Esophagus squamous epithelium (tissue), 5 donors: ENCODE measurements at places on chromosomes 13 and 19.

- no peak for DNase-seq
- no peaks in the 10 kb centered on the region for H3K36me3 ChIP-seq
- no peak overlapping the region for H3K27ac ChIP-seq
Observed at GRCh38 chr13:93397619-93398018, 171.0 kb downstream of the GPC6 start.

DNA sequence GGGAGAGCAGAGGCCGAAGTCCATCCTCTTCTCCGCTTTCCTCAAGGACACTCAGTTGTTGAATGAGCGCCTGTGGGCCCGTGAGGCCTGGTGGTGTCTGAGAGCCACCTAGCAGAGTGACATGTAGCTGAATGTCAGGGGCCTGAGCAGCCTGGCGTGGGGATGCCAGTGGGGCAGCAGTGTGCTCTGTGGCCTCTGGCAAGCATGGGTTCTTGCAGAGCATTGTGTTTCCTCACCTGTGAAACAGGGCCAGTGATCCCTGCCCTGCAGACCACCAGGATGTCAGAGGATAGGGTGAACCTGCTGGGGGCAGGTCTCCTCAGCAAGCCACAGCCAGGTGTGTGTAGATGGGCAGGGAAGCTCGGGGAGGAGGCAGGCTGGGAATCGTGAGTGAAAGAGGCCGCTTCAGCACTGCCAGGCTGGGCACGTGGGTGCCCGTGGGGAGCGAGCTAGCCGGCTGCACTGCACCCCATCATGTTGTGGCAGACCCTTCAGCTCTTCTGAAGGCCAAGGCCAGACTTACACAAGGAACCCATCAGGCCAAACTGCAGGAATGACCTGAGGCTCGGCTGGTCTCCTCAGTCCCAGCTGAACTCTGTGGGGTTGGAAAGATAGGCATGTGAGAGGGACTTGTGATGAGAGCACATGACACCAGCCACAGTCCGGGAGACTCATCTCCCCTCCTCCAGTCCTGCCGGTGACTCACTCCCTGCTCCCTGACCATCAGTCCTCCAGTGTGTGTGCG lies 5.0 kb downstream of the PPP1R37 start:
- DNase-seq: no peak
- peak overlapping the region; percentile 26 for H3K4me3 ChIP-seq
- H3K4me1 ChIP-seq: peaks cover 81% of the 10 kb centered on the region
- H3K27ac ChIP-seq: peak overlapping the region; percentile 76

DNA sequence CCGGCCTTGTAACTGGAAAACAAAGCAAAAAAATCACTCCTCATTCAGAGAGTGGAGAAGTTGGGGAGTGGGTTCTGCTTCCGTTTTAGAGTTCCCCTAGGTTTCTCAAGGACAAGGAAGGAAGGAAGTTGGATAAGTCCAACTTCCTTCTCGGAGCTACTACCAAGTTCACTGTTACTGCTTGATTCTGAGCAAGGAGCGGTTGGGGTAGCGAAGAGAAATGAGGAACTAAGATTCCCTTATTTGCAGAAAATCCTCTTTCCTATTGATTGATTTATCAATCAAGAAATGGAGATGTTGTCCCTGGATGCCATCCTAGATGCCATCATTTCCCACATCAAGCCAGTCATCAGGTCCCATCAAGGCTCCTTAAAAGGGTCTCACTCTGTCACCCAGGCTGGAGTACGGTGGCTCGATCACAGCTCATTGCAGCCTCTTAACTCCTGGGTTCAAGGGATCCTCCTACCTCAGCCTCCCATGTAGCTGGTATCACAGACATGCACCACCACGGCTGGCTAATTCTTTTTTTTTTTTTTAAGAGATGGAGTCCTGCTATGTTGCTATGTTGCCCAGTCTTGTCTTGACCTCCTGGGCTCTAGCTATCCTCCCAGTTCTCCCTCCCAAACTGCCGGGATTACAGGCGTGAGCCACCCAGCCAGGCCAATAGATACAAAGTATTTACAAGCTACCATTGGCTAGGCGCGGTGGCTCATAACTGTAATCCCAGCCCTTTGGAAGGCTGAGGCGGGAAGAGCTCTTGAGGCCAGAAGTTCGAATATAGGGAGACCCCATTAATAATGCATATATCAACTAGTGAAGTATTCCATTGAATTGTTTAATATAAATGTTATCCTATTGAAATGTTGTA lies 809 bp upstream of the B9D2 start:
- H3K4me1 ChIP-seq: peaks cover 3% of the 10 kb centered on the region
- DNase-seq: no peak
- peak overlapping the region; percentile 93 for H3K27ac ChIP-seq
- H3K36me3 ChIP-seq: no peaks in the 10 kb centered on the region

DNA sequence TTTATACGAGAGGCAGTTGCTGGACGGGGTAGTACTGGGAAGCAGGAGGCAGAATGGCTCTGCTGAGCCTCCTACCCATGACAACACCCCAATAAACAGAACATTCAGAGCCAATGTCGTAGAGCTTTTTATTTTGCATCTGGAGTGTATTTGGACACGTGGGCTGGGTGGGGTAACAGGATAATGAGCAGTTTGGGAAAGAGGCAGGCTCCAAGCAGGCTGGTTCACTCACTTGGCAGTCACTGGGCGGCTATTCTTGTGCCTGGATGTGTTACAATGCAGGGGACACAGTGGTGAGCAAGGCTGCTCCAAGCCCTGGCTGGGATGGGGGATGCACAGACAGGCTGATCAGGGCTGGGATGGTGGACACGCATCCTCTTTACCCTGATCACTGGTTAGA lies 9.5 kb downstream of the ACTMAP start:
- peak overlapping the region; percentile 85 for H3K27ac ChIP-seq
- H3K4me3 ChIP-seq: peak overlapping the region; percentile 22

- peak overlapping the region; percentile 95 for H3K27ac ChIP-seq
- no peak for DNase-seq
- H3K36me3 ChIP-seq: peaks cover 11% of the 10 kb centered on the region
- H3K4me3 ChIP-seq: peak overlapping the region; percentile 77
- H3K27me3 ChIP-seq: no peaks in the 10 kb centered on the region
Observed at GRCh38 chr19:2150794-2151338, 500 bp downstream of the AP3D1 start.

DNA sequence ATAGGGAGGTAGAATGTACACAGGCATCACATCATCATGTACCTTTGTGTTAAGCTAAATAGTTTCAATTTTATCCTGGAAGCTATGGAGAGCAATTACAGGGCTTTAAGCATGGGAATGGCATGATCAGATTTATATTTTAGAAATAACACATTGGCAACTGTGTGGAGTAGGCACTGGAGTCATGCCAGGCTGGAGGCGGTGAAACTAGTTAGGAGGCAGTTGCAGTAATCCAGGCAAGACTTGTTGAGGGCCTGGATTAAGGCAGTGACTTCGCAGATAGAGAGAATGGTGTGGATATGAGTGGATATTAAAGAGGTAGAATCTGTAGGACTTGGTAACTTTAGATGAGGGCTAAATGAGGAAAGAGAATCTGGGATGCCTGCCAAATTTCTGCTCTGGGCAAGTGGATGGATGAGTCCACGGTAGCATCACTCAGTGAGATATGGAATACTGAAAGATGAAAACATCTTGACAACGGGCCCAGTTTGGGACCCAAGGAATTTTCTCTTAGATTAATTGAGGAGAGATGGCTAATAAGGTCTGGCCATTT lies 506.2 kb downstream of the FGF9 start:
- H3K27ac ChIP-seq: no peak overlapping the region
- no peaks in the 10 kb centered on the region for H3K36me3 ChIP-seq
- H3K27me3 ChIP-seq: no peaks in the 10 kb centered on the region

DNA sequence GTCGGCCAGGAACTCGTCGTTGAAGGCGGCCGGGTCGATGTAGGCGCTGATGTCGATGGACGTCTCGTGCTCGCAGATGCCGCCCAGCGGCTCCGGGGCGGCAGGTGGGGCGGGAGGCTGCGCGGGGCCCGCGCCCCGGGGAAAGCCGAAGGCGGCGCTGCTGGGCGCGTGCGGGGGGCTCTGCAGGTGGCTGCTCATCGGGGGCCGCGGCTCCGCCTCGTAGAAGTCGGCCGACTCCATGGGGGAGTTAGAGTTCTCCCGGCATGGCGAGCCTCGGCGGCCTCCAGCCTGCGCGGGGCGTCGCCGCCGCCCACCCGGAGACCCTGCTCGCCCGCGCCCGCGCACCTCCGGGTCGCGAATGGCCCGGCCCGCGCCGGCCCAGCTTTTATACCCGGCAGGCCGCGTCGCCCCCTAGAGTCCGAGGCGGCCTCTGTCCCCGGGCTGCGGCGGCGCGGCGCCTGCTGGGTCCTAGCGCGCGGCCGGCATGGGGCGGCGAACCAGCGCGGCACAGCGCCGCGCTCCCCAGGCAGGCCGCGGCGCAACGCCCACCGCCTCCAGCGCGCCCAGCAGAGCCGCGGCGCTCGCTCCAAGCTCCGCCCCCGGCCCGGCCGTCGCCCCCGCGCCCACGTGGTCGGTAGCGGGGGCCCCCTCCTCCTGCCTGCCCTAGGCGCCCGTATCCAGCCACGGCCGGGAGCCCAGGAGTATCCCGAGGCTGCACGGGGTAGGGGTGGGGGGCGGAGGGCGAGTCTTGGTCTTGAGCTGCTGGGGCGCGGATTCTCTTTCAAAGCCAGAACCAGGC lies at the start of gene CEBPA:
TSS of gene CEBPA (minus strand) at position 360 of the 799 bp plus-strand sequence. CDS start at position 240, 120 bp downstream.
- no peaks in the 10 kb centered on the region for H3K36me3 ChIP-seq
- no peaks in the 10 kb centered on the region for H3K27me3 ChIP-seq
- H3K4me3 ChIP-seq: peak within 1 kb of the TSS; percentile 85

- DNase-seq: no peak
- H3K36me3 ChIP-seq: no peaks in the 10 kb centered on the region
- H3K4me3 ChIP-seq: no peak overlapping the region
- H3K4me1 ChIP-seq: no peaks in the 10 kb centered on the region
- H3K27me3 ChIP-seq: no peaks in the 10 kb centered on the region
Observed at GRCh38 chr13:58882516-58882915, 1251.0 kb downstream of the PCDH17 start.

- H3K36me3 ChIP-seq: no peaks in the 10 kb centered on the region
- no peak overlapping the region for H3K4me3 ChIP-seq
- H3K27me3 ChIP-seq: no peaks in the 10 kb centered on the region
- peak overlapping the region; percentile 53 for H3K27ac ChIP-seq
Observed at GRCh38 chr13:52925251-52925650, 76.8 kb upstream of the PCDH8 start.

- no peak overlapping the region for H3K27ac ChIP-seq
- peaks cover 53% of the 10 kb centered on the region for H3K4me1 ChIP-seq
- H3K36me3 ChIP-seq: peaks cover 26% of the 10 kb centered on the region
- no peak for DNase-seq
Observed at GRCh38 chr13:77298426-77298825, 28.5 kb downstream of the MYCBP2 start.

GRCh38 chr13:93345770-93346169 lies 119.2 kb downstream of the GPC6 start:
- H3K27me3 ChIP-seq: no peaks in the 10 kb centered on the region
- H3K27ac ChIP-seq: no peak overlapping the region
- no peak overlapping the region for H3K4me3 ChIP-seq
- no peaks in the 10 kb centered on the region for H3K36me3 ChIP-seq
- H3K4me1 ChIP-seq: no peaks in the 10 kb centered on the region
- DNase-seq: no peak

- no peak overlapping the region for H3K4me3 ChIP-seq
- DNase-seq: no peak
- H3K4me1 ChIP-seq: peaks cover 8% of the 10 kb centered on the region
- no peak overlapping the region for H3K27ac ChIP-seq
- H3K36me3 ChIP-seq: no peaks in the 10 kb centered on the region
- no peaks in the 10 kb centered on the region for H3K27me3 ChIP-seq
Observed at GRCh38 chr13:95530178-95530577, 22.3 kb upstream of the CLDN10 start.

GRCh38 chr19:6066661-6067646 lies 43.3 kb downstream of the RFX2 start:
- H3K27ac ChIP-seq: peak overlapping the region; percentile 63
- no peaks in the 10 kb centered on the region for H3K36me3 ChIP-seq
- no peaks in the 10 kb centered on the region for H3K27me3 ChIP-seq

DNA sequence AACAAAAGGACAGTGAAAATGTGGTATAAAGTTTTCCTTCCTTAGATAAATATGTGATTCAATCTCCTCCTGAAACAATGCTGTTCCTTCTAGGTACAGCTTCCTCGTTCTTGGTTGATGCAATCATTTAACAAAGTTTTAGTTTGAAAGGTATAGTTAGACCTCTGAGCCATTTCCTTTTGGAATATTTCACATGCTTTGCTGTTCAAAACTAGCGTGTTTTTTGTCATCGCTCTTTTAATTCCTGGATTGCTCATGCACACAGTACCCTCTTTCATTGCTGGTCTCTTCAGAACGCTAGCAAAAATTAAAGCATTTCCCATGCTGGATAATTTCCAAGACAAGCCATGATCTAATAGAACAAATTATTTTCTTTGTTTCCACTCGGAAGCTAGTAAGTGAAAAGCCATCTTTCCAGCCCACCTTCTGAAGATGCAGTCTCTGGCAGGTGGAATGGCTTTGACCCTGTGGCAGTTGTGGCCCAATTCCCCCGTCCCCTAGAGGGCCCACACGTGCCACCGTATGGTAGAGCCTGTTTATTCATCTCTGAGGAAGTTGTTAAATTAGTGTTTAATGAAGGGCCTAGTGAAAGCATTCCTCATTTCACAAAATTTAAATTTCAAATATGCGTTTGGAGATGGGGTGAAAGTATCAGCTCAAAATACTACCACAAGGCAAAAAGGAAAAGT lies 1040.6 kb upstream of the SLC10A2 start:
- no peak overlapping the region for H3K4me3 ChIP-seq
- H3K4me1 ChIP-seq: no peaks in the 10 kb centered on the region
- no peak for DNase-seq
- no peak overlapping the region for H3K27ac ChIP-seq
- H3K27me3 ChIP-seq: no peaks in the 10 kb centered on the region

- H3K36me3 ChIP-seq: no peaks in the 10 kb centered on the region
- no peaks in the 10 kb centered on the region for H3K27me3 ChIP-seq
- H3K4me1 ChIP-seq: no peaks in the 10 kb centered on the region
- DNase-seq: no peak
Observed at GRCh38 chr13:45545686-45546409, 69.7 kb downstream of the ERICH6B start.

GRCh38 chr19:52231154-52231910 lies 38.1 kb upstream of the ZNF766 start:
- no peaks in the 10 kb centered on the region for H3K4me1 ChIP-seq
- H3K36me3 ChIP-seq: peaks cover 5% of the 10 kb centered on the region
- no peak overlapping the region for H3K27ac ChIP-seq

GRCh38 chr13:64428196-64428595 lies 2801.9 kb downstream of the PCDH9 start:
- no peaks in the 10 kb centered on the region for H3K36me3 ChIP-seq
- H3K4me3 ChIP-seq: no peak overlapping the region
- DNase-seq: no peak
- no peaks in the 10 kb centered on the region for H3K4me1 ChIP-seq
- no peak overlapping the region for H3K27ac ChIP-seq

DNA sequence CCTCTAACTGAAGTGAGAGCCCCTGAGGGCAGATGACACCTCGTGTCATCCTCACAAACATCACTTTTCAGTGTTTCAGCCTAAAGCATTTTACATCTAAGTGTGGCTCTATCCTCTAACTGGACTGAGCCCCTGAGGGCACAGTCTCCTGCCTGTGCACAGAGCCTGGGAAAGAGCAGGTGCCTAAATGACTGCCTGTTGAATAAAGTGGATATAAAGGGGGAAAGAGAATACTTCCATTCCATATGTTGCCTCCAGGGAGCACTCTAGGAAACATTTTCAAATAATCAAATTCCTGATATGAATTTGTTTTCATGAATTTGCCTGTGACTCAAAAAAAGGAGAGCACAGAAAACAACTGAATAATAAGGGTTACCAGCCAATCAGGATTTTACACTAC lies 32.2 kb downstream of the CNMD start:
- H3K27ac ChIP-seq: no peak overlapping the region
- no peaks in the 10 kb centered on the region for H3K27me3 ChIP-seq
- DNase-seq: no peak
- H3K4me3 ChIP-seq: no peak overlapping the region
- H3K36me3 ChIP-seq: no peaks in the 10 kb centered on the region

- H3K27me3 ChIP-seq: no peaks in the 10 kb centered on the region
- H3K27ac ChIP-seq: peak overlapping the region; percentile 86
- H3K36me3 ChIP-seq: no peaks in the 10 kb centered on the region
- H3K4me3 ChIP-seq: no peak overlapping the region
- H3K4me1 ChIP-seq: peaks cover 4% of the 10 kb centered on the region
Observed at GRCh38 chr13:40228496-40228895, 437.9 kb downstream of the FOXO1 start.
